A549 treated with DMSO at 1 μM for 4 hours (cell line): ENCODE measurements at places on chromosomes 2 and 18. TPM values are rescaled to one million over a fixed set of nuclear protein-coding genes. Genes with fewer than 3 reads are reported as not detected.

TTC39C gene
- total RNA-seq, result 10.6 to 12.8 TPM (median 11.5 TPM) in 5 replicates

POLE4 gene
- 96.5 to 179 TPM (median 157 TPM) in 5 replicates for total RNA-seq

AGXT gene
- total RNA-seq, result not detected in 5 replicates

TNFAIP6 gene
- total RNA-seq, result 1.4 to 3.0 TPM (median 2.1 TPM) in 5 replicates

CFC1 gene
- not detected in 5 replicates for total RNA-seq

CYRIA gene
- total RNA-seq, result 0.14 to 0.23 TPM (median 0.22 TPM) in 5 replicates

SLC20A1 gene
- 128 to 148 TPM (median 141 TPM) in 5 replicates for total RNA-seq

OSBPL6 gene
- total RNA-seq, result 7.3 to 9.1 TPM (median 8.4 TPM) in 5 replicates

CYTIP gene
- total RNA-seq, result not detected in 5 replicates
